ENCODE measurements at places on chromosomes 12 and 14.
A peak's percentile ranks its signal among the peaks of the same experiment; 100 is the strongest.

DNA sequence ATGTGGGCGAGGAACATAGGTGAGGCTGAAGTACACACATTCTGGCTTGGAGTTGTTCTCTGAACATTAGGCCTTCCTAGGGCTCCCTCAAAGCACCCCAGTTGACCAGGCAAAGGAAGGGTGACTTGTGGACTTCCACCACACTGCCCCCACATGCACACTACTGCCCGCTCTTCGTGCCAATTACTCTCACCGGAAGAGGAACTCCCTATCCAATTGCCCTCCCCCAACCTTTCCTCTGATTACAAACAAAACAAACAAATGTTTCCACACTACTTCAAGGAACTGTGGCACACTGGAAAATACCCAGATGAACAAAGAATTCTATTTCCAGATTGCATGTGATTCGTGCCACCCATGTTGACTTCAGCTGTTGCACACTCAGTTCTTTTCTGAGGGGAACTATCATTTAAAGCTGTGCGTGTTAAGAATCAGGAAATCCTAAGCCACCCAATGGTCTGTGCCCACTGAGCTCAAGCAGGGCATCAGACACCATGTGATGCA is 139.3 kb downstream of the SSPN start:
- no peak for DNase-seq

GRCh38 chr12:117294189-117294603 is 67.2 kb downstream of the NOS1 start:
- no peak for DNase-seq

DNA sequence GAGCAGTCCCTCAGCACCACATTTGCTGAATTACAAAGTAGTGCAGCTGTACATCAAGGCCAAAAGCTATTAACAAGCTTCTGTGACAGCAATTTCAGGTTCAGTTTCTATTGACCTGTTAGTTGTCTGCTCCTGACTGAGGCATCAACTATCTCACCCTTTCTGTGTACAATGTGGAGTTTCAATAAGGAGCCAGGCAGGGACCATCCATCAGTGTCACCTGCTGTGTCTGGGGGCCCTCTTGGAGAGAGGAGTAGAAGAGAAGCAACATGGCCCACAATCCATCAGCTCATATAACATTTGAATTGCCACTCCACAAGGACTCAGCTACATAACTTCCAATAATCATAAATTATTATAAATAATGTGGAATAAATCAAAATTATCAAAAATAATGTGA is 72.3 kb upstream of the CCDC196 start:
- DNase-seq = no peak

DNA sequence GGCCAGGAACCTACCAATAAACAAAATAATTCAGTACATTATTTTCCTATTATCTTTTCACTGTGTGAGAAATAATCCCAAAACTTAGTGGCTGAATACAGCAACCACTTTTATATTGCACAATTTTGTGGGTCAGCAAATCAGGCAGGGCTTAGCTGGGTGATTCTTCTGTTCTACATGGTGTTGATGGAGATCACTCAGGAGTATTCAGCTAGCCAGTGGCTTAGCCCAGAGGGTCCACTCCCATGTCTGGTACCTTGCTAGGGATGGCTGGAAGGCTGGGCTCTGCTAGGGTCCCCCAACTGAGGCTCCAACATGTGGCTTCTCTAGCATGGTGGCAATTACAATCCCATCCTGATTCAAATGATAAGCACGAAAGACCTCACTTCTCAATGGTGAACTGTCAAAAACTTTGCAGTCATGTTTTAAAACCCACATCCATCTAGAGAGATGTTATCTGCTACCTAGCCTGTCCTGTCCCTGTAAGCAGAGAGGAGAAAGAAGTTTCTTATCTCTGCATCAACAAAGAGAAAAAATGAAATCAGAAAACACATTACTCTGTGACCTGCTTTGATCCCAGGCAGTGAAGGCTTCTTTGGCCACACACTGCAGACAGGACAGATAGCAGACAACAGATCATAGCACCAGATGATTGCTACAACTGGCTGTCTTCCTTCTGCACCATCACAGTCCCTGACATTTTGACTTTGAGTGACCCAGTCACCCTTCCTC is 51.0 kb upstream of the MYL2 start:
- no peak for DNase-seq

- no peak for DNase-seq
Observed at GRCh38 chr14:27506272-27506671, 908.4 kb upstream of the NOVA1 start.

DNA sequence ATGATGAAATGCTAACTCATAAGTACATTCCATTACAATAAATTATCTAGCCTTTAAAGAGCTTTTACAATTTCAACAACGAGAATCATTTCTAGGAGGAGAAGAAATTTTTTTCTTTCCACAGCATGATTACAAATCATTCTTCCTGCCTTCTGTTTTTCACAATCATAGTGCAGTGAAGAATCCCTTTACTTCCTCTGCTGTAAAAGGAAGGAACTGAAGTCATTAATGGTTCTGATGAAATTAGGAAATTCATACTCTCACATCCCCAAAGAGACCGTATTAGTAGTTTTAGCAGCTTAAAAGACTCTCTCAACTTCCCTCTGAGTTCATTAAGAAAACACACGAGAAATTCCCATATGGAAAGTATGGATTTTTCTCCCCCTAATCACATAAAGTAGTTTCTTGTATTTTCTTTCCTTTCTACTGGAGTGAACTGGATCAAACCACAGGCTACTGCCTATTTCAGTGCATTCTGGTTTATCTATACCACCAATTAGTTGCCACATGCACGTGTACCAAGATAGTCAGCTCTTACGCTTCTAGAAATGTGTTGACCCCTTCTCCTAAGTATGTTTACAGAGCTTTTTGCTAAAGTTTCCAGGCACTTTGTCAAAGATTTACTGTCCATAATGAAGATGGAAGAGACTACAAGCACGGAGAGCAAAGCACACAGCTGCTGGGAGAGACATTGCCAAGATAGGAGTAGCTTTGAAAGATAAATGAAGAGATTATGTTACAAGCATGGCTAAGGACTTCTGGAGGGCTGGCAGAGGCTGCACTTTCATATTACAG is 58.9 kb upstream of the KITLG start:
- peak; percentile 68 for DNase-seq

DNA sequence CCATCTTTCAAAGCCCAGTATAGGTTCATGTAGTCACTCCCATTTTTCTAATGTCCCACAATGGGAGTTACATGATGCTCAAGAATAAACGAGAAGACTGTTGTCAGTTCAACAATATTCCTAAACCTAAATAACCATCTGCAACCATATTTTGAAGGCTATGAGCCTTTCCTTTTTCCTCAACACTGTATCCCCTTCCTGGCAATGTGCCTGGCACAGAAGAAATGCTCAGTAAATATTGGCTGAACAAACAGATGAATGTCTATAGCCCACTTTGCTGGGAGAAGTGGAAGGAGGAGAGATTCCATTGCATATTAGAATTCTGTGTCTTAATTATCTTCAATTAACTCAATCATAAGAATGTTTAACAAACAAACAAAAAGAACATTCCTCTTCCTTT is 6.1 kb downstream of the ARMH4 start:
- DNase-seq = no peak

Measured in lung microvascular endothelial cell (primary cell).